NCI-H69 (cell line): ENCODE measurements at places on chromosomes 3 and 15.

DNA sequence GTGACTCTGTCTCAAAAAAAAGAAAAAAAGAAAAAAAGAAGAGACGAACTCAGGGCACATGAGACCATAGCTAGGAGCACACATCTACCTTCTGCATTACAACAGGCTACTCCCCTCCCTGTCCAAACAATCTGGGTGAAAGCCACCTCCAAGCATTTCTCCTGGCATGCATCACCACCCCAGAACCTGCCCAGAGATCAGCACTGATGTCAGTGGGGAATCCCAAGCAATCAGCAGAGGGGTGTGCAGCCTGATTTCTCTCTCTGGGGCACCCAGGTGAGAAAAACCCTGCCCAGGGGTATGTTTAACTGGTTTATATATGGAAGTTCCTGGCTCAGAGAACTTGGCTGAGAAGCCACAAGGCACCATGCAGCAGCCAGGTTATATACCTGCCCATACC lies 59.4 kb downstream of the CDC25A start:
- no peak for DNase-seq

DNA sequence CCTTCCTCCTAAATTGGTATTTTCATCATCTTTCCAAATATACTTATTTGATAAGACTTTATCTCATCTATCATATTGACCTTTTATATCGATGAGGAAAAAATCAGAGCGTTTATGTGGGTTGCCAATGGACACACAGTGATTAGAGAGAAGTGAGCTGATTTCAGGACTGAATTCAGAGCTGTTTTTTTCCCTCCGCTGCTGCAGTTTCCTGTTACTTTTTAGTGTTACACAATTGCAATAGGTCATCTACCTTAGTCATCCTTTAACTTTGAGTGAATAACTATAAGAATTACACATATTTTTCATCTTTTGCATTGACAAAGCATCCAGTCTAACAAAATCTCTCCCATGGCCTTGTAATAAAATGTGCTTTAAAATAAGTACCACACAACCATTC lies 266.3 kb upstream of the CNTN4 start:
- DNase-seq: no peak

GRCh38 chr15:89812011-89812846 lies 2.4 kb downstream of the ANPEP start:
- peak; percentile 6 for DNase-seq

DNA sequence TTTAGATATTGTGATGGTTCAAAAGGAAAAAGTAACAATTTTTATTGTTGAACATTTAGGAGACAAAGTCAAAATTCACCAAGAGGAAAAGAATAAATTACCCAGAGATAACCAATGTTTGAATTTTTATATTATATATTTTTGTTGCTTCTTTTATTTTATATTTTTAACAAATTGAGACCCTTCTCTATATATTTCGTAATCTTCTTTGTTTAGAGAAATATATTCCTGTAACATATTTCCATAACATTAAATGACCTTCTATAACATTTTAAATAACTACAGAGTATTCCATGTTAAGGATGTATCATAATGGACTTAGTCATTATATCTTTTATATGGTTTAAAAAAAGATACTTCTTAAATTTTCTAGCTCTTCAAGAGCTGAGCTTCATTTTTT lies 128.0 kb downstream of the RBPMS2 start:
- no peak for DNase-seq

GRCh38 chr3:27545061-27545460 lies 60.9 kb upstream of the SLC4A7 start:
- DNase-seq: no peak

GRCh38 chr15:40266828-40267304 lies 16.0 kb downstream of the ANKRD63 start:
- no peak for DNase-seq

DNA sequence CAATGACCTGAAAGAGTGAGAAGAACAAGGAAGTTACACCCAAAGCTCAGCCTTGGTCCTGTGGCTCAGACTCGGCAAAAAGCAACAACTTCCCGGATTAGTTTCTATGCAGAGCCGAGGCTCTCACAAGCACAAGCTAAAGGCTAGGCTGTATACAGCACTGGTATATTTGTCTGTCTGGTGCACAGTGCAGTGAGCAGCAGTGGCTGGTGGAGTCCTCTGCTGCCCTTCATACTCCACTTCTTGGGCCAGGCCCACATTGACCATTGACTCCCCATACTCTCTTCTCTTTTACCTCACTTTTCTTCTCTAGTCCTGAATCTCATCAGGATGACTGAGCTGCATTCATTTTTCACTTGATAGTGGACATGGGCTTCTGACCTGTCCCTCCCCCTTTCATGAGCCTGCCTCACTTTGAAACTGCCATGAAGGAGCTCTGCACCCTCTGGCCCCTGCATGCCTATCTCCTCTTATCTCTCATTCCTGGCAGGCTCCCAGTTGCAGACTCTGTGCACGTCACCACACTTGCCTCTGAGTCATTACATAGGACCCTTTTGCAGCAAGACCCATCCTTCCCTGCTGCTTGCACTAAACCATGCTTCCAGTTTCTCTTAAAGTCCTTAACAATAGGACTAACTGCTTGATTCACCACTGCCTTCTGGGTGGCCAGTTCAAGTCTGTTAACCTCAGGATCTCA lies 379.3 kb downstream of the NTRK3 start:
- no peak for DNase-seq

DNA sequence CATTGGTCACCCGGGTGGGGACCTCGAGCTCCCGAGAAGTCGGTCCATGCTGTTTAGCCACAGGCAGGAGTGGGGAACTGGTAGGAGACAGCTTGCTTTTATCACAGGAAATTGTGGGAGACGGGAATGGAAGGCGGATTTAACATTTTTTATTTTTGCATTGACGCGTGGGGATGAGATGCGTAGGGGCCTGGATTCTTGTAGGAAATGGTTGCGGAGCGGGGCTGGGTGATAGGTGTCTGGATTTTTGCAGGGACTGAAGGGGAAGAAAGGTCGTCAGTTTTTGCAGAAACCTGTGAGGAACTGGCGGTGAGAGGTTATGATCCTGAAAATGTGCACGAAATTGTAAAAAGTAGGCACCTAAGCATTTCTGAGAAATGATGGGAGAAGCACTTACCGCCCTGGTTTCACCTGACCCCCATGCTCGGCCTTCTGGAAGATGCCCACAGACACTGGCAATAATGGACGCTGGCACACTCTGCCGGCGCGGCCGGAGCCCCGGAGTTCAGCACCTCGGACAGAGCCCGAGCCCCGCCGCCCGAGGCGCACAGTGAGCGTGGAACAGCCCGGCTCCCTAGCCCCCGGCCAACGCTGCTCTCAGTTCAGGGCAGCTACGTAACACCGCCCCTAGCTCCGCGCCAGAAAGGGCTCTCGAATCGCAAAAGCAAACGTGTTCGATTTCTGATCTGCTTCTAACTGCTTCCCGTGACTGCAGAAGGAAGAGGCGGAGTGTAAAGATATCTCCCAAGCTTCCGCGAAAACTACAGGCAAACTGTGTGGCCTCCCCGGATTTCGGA lies 928 bp downstream of the ANKRD34C start:
- peak; percentile 24 for DNase-seq

GRCh38 chr3:192372616-192373015 lies 354.7 kb downstream of the FGF12 start:
- peak; percentile 73 for DNase-seq

GRCh38 chr3:149382518-149382917 lies 5.1 kb upstream of the TM4SF1 start:
- DNase-seq: no peak

- DNase-seq: peak; percentile 1
These were observed 221.7 kb upstream of the TMC3 start for GRCh38 chr15:81595752-81596151.

- DNase-seq: no peak
These were observed 369.9 kb upstream of the C2CD4B start for GRCh38 chr15:62534996-62535395.

- DNase-seq: peak; percentile 61
These were observed 300.1 kb downstream of the RORA start for GRCh38 chr15:60928970-60929369.

DNA sequence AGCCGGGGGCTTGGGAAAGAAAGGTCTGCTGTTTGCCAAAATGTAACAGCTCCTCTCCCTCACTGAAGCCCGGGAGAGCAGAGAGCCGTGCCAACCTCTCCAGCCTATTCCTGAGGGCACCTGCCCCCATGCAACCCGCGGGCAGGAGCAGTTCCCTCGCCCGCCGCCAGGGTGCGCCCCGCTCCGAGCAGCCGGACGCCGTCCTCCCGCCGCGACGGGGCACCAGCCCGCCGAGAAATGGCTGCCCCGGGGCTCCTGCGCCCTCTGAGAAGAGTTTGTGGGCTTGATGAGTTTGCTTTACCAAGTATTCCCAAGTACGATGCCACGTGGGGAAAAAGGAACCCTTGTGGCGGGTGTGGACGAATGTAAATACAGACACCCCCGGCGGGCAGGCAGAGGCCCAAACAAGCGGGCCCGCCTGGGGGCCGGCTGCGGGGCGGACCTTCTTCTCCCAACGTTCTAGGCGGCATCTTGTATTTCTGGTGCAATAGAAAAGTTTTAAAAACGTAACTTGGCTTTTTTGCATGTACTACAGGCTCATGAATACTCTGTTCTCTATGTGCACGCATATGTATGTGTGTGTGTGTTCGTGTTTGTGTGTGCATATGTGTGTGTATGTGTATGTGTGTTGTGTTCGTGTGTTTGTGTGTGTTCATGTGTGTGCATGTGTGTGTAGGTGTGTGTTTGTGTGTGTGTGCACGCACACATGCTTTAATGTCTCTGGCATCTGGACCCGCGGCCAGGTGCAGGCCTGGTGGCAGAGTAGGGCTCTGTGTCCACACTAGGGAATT lies 162.9 kb downstream of the CHSY1 start:
- peak; percentile 82 for DNase-seq

- DNase-seq: no peak
These were observed 82.2 kb downstream of the RBMS3 start for GRCh38 chr3:29363110-29363509.

- peak; percentile 56 for DNase-seq
These were observed 443.3 kb downstream of the EPHB1 start for GRCh38 chr3:135238236-135238830.

- DNase-seq: no peak
These were observed 54.0 kb downstream of the ARMC8 start for GRCh38 chr3:138241061-138241460.

DNA sequence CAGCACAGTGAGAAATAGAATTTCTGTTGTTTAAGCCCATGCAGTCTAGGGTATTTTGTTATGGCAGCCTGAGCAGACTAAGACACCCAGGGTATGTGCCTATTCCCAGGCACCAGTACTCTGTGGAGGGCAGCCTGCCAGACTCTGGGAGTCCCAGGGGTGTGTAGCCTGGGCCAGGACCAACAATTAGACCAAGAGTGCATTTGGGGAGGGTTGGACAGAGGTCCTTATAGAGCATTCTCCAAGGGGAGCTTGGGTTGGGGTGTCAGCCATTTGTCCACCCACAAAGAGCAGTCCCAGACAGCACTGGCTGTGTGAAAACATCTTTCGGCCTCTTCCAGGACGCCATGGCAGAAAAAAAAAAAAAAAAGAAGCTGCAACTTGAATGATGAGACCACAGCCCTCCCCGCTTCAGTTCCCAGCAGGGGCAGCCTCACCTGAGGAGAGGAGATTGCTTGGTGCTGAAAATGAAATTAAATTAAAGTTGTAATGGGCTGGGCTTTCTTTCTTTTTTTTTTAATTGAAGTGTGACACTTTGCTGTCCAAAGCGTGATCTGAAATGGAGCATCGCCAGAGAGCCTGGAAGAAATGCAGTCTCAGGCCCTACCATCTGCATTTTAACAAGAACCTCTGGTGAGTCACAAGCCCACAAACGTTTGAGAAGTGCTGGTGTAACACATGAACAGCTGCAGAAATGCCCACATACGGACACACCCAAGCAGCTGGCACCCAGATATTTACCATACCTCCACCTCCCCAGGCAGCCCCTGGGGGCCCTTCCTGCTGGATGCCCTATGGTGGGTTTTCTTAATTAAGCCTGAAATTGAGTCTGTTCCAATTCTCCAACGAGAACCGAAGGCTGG lies 21.3 kb upstream of the CAV3 start:
- peak; percentile 87 for DNase-seq

- DNase-seq: no peak
These were observed 245.1 kb downstream of the ADAMTS17 start for GRCh38 chr15:100096700-100097099.
